ENCODE measurements at places on chromosomes 6 and 20. TPM values are rescaled to one million over a fixed set of nuclear protein-coding genes. Genes with fewer than 3 reads are reported as not detected.

Gene MTO1
- 38.3 TPM for total RNA-seq

- H3K36me3 ChIP-seq = no peaks in the 10 kb centered on the region
- H3K27ac ChIP-seq = no peak overlapping the region
- H3K4me1 ChIP-seq = no peaks in the 10 kb centered on the region
- DNase-seq = no peak
- H3K27me3 ChIP-seq = no peaks in the 10 kb centered on the region
- H3K4me3 ChIP-seq = no peak overlapping the region
These were observed 635.1 kb downstream of the EPHA7 start for GRCh38 chr6:92784235-92784634.

DNA sequence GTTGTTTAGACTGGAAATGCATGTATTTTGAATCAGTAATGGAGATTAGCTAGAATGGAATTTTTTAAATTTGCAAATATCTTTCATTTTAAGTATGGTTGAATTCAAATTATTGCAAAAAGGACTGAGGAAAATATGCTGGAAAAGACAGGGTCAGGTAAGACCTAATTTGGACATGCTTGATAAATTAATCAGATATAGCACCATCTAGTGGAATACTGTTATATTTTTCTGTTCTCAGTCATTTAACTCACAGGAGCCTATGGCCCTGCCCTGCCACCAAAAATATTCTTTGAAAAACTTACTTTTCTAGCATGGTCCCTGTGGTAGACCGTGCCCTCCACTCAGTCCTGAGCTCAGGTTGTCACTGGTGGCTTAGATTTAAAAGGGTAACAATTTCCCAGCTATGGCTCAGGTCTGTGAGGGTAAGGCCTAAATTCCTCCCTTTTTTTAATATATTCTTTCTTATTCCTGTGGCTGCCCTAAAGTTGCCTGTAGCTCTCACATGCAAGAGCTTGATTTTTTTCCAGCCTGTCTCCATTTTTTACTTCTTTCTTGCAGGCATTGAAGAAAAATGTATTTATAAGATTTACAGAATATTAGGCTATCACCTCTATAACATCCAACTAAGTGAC, 25.3 kb upstream of the KIAA1586 start:
- no peaks in the 10 kb centered on the region for H3K27me3 ChIP-seq
- H3K27ac ChIP-seq = no peak overlapping the region
- H3K36me3 ChIP-seq = no peaks in the 10 kb centered on the region

DNA sequence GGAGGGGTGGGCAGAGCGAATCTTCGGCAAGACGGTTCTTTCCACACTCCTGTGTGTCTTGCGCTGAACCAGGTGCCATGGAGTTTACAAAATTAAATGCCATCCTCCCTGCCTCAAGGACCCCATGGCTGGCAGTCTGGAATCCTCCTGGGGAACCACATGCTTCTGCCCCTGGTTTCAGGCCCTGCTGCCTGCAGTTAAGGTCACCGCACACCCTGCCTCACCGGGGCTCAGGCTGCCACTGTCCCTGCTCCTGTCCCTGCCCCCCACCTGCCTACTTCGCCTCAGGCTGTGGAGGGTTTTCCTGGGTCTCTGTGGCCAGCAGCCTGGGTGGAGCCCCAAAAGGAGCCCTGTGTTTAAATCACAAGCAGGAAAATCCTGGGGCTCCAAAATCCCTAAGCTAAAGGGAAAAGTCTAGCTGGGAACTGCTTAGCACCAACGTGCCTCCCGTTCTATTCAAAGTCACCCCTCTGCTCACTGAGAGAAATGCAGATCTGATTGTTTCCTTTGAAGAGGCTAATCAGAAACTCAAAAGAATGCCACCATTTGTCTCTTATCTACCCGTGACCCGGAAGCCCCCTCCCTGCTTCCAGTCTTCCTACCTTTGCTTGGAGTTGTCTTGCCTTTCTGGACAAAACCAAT, 10.6 kb upstream of the TTLL2 start:
- H3K4me1 ChIP-seq = no peaks in the 10 kb centered on the region
- no peak overlapping the region for H3K4me3 ChIP-seq
- no peaks in the 10 kb centered on the region for H3K27me3 ChIP-seq
- H3K27ac ChIP-seq = no peak overlapping the region

GRCh38 chr6:43205849-43206248, 23.4 kb downstream of the DNPH1 start:
- no peaks in the 10 kb centered on the region for H3K27me3 ChIP-seq
- no peak overlapping the region for H3K4me3 ChIP-seq
- H3K36me3 ChIP-seq = no peaks in the 10 kb centered on the region
- H3K27ac ChIP-seq = no peak overlapping the region
- no peaks in the 10 kb centered on the region for H3K4me1 ChIP-seq

Gene ZKSCAN3
- 2.8 TPM for total RNA-seq

- no peaks in the 10 kb centered on the region for H3K27me3 ChIP-seq
- no peak for DNase-seq
- no peaks in the 10 kb centered on the region for H3K36me3 ChIP-seq
- no peak overlapping the region for H3K4me3 ChIP-seq
- no peaks in the 10 kb centered on the region for H3K4me1 ChIP-seq
- no peak overlapping the region for H3K27ac ChIP-seq
These were observed 75.1 kb upstream of the ATXN1 start for GRCh38 chr6:16836144-16836981.

DNA sequence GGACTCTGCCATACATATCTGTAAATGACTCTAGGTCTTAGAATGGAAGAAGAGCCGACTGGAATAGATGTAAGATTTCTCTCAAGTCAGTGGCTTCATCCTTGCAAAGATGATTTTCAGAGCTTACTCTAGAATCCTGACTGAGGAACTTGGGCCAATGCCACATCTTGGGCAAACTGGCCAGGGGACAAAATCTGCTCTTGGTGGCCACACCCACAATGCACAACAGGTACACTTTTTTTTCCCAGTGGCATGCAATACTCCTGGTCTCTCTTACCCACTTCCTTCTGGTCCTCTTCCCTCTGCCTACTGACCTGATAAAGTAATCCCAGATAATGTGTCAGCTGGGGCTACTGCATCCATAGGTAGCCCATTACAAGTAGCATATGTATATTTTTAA, 13.4 kb downstream of the CLIC5 start:
- no peak overlapping the region for H3K4me3 ChIP-seq
- no peak overlapping the region for H3K27ac ChIP-seq
- H3K27me3 ChIP-seq = no peaks in the 10 kb centered on the region

Gene GSTA3
- total RNA-seq = 0.98 TPM

DNA sequence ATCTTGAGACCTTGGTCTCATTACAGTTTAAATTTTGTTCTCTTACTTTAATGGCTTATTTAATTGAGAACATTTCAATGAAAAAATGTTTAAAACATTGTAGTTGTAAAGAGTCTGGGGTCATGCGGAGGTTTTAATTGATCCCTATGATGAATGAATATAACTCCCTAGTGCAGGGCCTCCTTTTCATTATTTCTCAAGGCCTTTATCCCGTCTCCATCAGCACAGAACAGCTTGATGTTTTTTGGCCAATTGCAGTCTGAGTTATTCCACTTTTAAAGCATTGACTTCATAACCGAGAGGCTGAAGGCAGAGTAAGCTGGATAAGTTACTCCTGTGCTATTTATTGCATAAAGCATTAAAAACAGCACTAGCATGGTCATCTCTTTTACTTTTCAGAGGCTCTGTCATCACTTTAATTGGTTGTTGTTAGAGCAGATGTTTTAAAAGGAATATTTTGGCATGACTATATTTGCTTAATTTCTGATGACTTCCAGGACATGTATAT, 83.4 kb downstream of the DTD1 start:
- DNase-seq = no peak
- H3K27me3 ChIP-seq = no peaks in the 10 kb centered on the region
- no peak overlapping the region for H3K4me3 ChIP-seq
- H3K27ac ChIP-seq = peak overlapping the region; percentile 77
- no peaks in the 10 kb centered on the region for H3K4me1 ChIP-seq

- no peak for DNase-seq
- peaks cover 4% of the 10 kb centered on the region for H3K4me1 ChIP-seq
- no peaks in the 10 kb centered on the region for H3K27me3 ChIP-seq
- no peaks in the 10 kb centered on the region for H3K36me3 ChIP-seq
- H3K4me3 ChIP-seq = no peak overlapping the region
These were observed 46.2 kb downstream of the SLC22A1 start for GRCh38 chr6:160167604-160168399.

- no peaks in the 10 kb centered on the region for H3K4me1 ChIP-seq
- no peak overlapping the region for H3K4me3 ChIP-seq
- H3K36me3 ChIP-seq = no peaks in the 10 kb centered on the region
These were observed 25.8 kb upstream of the ID1 start for GRCh38 chr20:31579245-31579644.

- no peak overlapping the region for H3K4me3 ChIP-seq
- H3K27ac ChIP-seq = no peak overlapping the region
- H3K36me3 ChIP-seq = no peaks in the 10 kb centered on the region
- no peaks in the 10 kb centered on the region for H3K4me1 ChIP-seq
- DNase-seq = no peak
- H3K27me3 ChIP-seq = no peaks in the 10 kb centered on the region
These were observed 119.9 kb upstream of the MAFB start for GRCh38 chr20:40808936-40809335.

Gene KCNQ2
- total RNA-seq = 1.2 TPM

GRCh38 chr6:112839525-112839961, 492.4 kb downstream of the RFPL4B start:
- no peaks in the 10 kb centered on the region for H3K27me3 ChIP-seq
- H3K27ac ChIP-seq = no peak overlapping the region
- H3K4me3 ChIP-seq = no peak overlapping the region
- H3K36me3 ChIP-seq = no peaks in the 10 kb centered on the region
- no peak for DNase-seq

DNA sequence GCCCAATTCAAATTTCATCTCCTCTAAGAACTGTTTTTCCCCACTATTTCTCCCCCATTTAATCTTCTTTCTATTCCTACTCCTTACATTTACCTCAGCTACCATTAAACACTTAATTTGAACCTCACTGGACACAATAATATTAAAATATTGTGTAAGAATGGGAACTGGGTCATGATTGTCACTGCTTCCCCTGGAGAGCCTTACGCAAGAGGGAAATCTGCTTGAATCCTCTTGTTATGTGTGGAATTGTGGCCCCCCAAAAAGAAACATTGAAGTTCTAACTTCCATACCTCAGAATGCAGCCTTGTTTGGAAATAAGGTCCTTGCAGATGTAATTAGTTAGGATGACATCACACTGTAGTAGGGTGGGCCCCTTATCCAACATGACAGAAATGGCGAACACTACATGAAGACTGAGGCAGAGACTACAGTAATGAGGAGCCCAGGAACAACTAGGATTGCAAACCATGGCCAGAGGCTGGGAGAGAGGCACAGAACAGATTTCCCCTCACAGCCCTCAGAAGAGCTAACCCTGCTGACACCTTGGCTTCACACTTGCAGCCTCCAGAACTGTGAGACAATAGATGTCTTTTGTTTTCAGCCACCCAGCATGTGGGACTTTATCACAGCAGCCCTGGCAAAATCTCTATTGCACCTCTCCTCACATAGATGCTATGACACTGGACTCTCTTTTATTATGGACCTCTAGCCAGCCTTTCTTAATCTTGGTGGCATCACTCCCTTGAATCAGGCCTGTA, 29.9 kb downstream of the HIVEP2 start:
- no peak overlapping the region for H3K4me3 ChIP-seq
- H3K4me1 ChIP-seq = no peaks in the 10 kb centered on the region
- DNase-seq = no peak
- H3K27ac ChIP-seq = no peak overlapping the region
- no peaks in the 10 kb centered on the region for H3K36me3 ChIP-seq

Gene RNGTT
- 45.7 TPM for total RNA-seq

Gene ARMH2
- total RNA-seq = not detected

Gene GPLD1
- 1.5 TPM for total RNA-seq

Gene CRISP3
- total RNA-seq = 1.7 TPM

GRCh38 chr20:36975099-36975818, 23.8 kb upstream of the SAMHD1 start:
- H3K4me3 ChIP-seq = no peak overlapping the region
- no peak overlapping the region for H3K27ac ChIP-seq
- H3K27me3 ChIP-seq = no peaks in the 10 kb centered on the region
- H3K4me1 ChIP-seq = no peaks in the 10 kb centered on the region

DNA sequence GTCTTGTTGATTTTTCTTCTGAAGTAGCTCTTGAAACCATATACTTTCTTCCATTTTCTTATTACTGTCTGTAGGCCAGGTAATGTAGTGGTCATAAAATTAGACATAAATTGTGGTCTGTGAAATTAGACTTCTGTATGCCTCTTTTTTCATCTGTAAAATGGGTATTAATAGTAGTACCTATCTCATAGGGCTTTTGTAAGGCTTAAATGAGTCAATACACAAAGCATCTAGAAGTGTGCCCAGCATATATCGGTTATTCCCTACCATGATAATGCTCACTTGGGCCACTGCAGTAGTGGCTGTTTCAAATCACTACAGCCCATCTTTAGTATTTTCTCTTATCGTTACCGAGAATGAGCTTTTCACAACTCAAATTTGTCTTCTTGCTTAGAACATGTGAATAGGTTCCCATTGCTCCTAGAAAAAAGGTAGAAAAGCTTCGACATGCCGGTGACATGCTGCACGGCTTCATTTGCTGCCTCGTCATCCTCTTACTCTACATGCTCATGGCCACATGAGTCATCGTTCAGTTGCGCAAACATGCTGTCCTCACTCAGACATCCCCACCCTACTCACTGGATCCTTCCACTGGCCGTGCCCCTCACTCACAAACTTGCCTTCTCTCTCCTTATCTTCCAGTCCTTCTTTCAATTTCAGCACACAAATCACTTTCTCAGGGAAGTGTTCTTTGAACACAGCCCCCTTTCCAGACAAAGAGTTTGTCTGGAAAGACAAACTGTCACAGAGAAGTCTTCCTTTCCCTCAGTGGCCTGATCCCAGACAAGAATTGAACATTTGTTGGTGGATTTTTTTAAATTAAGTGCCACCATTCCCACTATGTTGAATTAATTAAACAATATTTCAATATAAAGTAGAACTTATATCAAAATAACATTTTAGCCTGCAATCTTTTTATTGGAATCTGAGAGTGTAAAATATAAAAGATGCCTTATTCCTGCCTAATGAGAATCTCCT, 32.2 kb upstream of the ERVFRD-1 start:
- no peak overlapping the region for H3K27ac ChIP-seq
- no peaks in the 10 kb centered on the region for H3K36me3 ChIP-seq
- no peaks in the 10 kb centered on the region for H3K4me1 ChIP-seq

Gene CYP39A1
- 3.1 TPM for total RNA-seq

DNA sequence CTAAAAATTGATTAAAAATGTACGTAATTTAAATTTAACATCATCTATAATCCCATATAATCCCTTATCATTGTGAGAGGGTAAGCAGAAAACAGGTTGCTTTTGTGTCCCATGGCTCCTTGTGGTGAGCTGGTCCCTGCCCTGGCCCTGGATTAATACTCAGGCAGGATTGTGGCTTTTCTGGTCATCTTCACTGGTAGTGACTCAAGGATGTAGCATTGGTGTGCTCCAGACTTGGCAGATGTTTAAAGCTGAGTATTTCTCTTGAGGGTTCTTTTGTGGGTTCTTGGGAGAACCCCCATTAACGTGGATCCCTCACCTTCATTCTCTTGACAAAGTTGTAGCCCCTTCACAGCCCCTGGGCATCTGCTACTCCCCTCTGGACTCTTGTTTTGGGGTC, 39.3 kb downstream of the SNRNP48 start:
- no peak overlapping the region for H3K27ac ChIP-seq
- no peaks in the 10 kb centered on the region for H3K27me3 ChIP-seq
- no peak overlapping the region for H3K4me3 ChIP-seq
- no peaks in the 10 kb centered on the region for H3K4me1 ChIP-seq
- no peaks in the 10 kb centered on the region for H3K36me3 ChIP-seq

GRCh38 chr6:77633471-77633870, 19.4 kb upstream of the MEI4 start:
- H3K4me3 ChIP-seq = no peak overlapping the region
- DNase-seq = no peak
- no peaks in the 10 kb centered on the region for H3K27me3 ChIP-seq
- no peak overlapping the region for H3K27ac ChIP-seq

All from uterus (tissue), 4 donors.